PC-3 (cell line): ENCODE measurements at places on chromosomes 12 and 14. TPM values are rescaled to one million over a fixed set of nuclear protein-coding genes. Genes with fewer than 3 reads are reported as not detected.

ATL1 gene
- total RNA-seq = 0.63 and 1.3 TPM in 2 replicates

FAM186B gene
- 0.80 and 1.1 TPM in 2 replicates for total RNA-seq

ARHGAP9 gene
- total RNA-seq = not detected in 2 replicates

PPP1R13B gene
- 13.0 and 16.4 TPM in 2 replicates for total RNA-seq

LRP6 gene
- 15.5 and 17.3 TPM in 2 replicates for total RNA-seq

DNA sequence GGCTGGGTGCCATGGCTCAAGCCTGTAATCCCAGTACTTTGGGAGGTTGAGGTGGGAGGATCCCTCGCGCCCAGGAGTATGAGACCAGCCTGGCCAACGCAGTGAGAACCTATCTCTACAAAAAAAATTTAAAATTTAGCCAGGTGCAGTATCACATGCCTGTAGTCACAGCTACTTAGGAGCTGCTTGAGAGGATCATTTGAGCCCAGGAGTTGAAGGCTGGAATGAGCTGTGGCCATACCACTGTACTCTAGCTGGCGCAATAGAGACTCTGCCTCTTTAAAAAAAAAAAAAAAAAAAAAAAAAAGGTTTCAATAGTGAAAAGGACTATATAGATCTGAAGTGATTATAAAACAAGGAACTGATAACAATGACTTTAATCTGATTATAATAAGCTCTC is 13.5 kb downstream of the PSMA3 start:
- no peak for DNase-seq

GRCh38 chr14:63692310-63693020 is 35.4 kb downstream of the SGPP1 start:
- no peak for DNase-seq

GRCh38 chr14:53306911-53307310 is 153.8 kb upstream of the DDHD1 start:
- DNase-seq = peak; percentile 48

GRCh38 chr14:51865953-51866747 is 5.7 kb downstream of the GNG2 start:
- DNase-seq = no peak

GRCh38 chr12:62677355-62677754 is 210.7 kb downstream of the MON2 start:
- no peak for DNase-seq

DNA sequence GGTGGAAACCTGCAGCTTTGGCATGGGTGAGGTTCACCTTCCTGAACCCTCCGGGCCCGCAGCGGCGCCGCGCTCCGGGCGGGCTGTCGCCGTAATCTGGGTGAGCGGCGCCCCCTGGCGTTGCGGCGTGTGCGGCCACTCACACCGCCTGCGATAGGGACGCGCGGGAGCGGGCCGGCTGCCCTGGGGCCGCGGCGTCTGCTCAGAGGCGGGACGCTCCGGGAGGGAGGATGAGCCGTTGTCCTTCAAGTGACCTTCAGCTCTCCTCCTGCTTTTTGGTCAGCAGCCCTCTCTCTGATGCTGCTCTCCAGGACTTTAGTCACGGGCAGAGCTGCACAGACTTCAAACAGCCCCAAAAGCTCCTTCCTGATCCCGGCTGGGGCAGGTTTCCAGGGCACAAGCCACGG is 211.7 kb upstream of the FKBP4 start:
- DNase-seq = peak; percentile 49

- DNase-seq = no peak
Observed at GRCh38 chr12:111076611-111077451, 156.5 kb upstream of the MYL2 start.

GRCh38 chr12:90909069-90909770 is 45.8 kb downstream of the CCER1 start:
- peak; percentile 75 for DNase-seq
